ENCODE measurements at places on chromosomes 5 and 9.

GRCh38 chr5:137310051-137310730 lies 188.9 kb downstream of the SPOCK1 start:
- no peak for DNase-seq

DNA sequence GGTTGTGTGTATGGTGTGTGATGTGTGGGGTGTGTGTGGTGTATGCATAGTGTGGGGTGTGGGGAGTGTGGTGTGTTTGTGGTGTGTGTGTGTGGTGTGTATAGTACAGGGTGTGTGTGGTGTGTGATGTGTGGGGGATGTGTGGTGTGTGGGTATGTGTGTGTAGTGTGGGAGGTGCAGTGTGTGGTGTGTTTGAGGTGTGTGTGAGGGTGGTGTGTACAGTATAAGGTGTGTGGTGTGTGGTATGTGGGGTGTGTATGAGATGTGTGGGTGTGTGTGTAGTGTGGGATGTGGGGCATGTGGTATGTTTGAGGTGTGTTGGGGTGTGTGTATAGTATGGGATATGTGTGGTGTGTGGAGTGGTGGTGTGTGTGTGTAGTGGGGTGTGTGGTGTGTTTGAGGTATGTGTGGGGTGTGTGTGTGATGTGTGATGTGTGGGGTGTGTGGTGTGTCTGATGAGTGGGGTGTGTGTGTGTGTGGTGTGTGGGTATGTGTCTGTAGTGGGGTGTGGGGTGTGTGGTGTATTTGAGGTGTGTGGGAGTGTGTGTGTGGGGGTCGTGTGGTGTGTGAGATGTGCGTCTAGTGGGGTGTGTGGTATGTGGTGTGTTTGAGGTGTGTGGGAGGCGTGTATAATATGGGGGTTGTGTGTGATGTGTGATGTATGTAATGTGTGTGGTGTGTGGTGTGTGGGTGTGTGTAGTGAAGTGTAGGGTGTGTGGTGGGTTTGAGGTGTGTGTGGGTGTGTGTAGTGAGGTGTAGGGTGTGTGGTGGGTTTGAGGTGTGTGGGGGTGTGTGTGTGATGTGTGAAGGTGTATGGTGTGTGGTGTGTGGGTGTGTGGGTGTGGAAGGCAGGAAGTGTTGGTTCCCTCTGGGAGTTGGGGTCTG lies 8.6 kb downstream of the ECSCR start:
- no peak for DNase-seq

GRCh38 chr9:128340691-128341434 lies 536 bp downstream of the SLC27A4 start:
- no peak for DNase-seq

- DNase-seq: no peak
Measured at GRCh38 chr5:138793575-138793974, 40.4 kb downstream of the CTNNA1 start.

DNA sequence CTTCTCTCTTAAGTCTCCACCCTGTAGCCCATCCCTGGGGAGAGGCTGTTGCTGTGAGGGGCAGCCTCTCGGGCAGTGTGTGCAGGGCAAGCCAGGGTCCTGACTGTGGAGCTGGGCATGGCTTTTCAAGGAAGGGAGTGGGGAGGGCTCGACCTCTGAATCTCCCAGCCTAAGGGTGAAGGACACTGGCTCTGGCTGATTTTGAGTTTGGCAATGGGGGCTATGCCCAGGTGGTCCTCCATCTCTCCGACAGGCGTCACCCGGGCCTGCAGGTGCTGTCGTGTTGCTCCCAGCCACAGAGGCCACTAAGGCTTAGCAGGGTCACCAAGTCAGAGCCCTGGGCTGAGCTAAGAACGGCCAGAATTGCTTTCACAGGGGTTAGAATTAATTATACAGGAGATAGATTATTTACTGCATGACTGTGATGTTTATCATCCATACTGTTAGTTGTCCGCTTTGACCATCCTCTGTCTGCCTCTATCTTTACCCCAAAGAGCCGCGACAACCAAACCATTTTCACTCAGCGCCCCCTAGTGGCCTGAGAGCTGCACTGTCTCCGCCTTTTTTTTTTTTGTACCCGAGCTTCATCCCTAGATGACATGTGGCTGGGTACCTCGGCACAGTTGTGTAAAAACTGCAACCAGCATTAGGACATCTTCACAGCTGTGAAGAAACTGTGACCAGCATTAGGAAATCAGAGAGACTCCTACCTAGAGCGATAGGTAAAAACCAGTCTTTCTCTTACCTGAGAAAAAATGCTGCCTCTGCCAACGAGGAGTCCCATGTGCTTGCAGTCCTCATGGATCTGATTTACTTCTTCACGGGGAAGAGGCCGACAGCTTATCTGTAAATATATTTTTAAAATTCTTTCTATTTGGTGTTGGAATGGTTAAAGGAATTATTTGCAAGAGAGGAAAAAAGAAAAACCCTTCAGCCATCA lies 44.5 kb downstream of the AGXT2 start:
- peak; percentile 31 for DNase-seq

DNA sequence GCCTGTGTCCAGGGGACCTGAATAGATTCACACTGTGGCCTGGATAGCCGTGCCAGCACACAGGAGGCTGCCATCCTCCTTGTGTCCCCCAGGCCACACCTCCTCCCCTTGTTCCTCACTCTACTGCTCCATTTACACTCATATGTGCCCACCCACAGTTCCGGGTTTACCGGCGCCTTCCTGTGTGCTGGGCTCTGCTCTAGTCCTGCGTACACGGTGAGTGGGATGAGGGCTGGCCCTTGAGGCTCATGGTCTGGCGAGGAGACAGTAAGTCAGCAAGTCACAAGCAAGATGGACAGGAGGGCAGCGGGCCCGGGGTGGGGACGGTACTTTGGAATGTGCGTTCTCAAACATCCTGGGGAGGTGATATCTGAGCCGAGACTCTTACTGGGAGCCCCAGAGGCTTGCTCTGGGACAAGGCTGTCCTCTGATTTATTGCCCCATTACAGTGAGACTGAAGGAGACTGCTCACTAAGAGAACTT lies 32.4 kb upstream of the NXNL2 start:
- no peak for DNase-seq

- no peak for DNase-seq
Measured at GRCh38 chr9:127566351-127567001, 45.6 kb upstream of the STXBP1 start.

DNA sequence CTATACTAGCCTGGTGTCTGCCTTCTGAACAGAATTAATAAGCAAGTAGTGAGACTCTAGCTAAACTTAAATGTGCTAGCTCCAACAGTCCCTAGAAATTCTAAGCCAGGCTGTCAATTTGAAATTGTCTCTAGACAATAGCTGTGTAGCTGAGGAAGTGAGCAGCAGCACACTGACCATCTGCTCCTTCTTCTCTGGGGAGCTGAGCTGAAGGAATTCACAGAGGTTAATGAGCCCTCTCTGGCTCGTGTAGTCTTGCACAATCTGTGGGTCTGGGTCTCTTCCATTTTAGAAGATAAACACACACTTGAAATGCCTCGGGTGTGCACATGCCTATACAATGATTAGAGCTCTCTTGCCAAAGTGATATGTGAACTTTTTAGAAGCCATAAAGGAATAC lies 63.5 kb upstream of the BARX1 start:
- no peak for DNase-seq

DNA sequence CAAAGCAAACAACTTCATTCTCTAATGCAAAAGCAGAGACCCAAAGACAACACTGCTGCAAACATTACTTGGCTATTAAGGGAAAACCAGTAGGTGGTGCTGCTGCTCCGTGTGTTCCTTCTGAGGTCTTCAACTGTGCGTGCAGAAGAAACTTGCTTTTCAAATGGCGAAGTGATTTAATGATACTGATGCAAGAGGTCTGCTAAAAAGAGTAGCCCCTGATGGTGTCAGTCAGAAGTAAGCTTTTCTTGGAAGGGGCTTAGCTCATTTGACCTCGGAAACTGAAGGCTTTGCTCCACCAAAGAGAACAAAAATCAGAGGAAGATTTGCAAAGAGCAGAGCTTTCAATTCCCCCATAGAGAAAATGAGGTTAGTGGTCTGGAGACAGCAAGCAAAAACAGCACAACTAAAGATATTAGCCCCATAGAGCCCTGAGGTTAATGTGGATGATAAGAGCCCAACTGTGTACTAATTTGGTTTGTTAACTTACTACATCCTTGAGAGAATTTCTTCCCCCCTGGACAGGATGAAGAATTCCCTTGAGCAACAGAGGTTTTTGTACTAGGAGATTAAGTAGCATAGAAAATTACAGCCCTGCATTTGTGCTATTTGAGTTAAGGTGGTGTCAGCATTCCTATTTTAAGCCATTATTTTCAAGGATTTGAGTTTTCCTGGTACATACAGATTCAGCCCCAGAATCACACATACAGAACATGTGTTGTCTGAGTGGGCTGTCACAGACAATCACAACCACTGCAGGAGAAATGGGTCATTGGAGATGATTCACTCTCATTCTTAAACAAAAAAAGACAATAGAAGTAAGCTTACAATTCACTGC lies 153.2 kb upstream of the C9orf72 start:
- DNase-seq: peak; percentile 66

DNA sequence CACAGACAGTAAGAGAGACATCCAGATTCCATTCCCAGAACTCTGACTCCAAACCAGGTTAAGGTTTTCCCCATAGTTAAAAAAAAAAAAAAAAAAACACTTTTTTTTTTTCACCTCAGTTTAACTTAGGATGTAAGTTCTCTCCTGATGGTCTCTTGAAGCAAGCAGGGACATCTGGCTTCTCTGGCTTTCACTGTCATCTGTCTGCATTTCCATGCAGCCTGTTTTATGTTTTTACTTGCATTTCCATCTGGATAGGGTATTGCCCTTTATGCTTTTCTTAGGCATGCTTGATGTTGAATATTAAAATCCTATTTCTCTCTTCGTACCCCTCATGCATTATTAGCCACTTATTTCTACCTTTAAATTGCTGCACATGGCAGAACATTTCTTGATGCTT lies 135.3 kb upstream of the WWC1 start:
- DNase-seq: no peak

GRCh38 chr5:148973455-148973854 lies 89.4 kb downstream of the SH3TC2 start:
- no peak for DNase-seq

GRCh38 chr5:72615061-72615460 lies 107.9 kb upstream of the ZNF366 start:
- DNase-seq: no peak

GRCh38 chr9:76789840-76790239 lies 25.6 kb downstream of the PCA3 start:
- peak; percentile 82 for DNase-seq

- peak; percentile 21 for DNase-seq
Measured at GRCh38 chr9:136268318-136268717, 22.7 kb upstream of the QSOX2 start.

- no peak for DNase-seq
Measured at GRCh38 chr5:53397141-53397757, 83.2 kb upstream of the FST start.

DNA sequence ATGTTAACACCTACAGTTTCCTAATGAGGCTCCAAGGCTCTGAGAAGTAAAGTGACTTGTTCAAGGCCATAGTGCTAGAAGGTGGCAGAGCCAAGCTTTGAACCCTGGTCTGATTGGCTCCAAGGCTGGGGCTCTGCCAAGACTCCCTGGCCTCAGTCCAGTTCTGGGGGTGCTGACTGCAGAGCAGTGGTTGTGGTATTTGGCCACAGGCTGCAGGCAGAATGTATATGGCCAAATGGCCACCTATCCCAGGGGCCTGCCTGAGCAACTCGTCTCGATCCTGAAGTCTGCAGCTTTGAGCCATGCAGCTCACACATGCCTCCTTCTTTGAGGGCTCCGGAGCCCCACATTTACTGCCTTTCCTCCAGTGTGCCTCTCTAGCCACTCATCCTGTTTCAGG lies 9.7 kb upstream of the NEK6 start:
- no peak for DNase-seq

DNA sequence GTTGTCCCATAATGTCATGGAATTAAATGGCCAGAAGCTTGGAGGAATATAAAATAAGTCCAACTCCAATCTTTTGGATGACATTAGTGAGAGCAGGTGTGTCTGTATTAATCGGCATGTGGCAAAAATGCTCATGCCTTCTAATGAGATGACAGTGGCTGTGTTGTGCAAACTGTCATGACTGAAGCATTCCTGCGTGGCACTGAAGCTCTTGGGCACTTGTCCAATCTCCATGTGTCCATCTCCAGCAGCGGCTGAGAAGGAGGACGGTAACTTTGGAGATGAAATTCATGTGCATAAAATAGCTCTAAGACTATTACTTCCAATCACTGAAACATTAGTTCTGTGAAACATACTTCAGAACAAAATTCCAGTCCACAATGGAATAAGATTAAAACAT lies 697.5 kb upstream of the GRAMD2B start:
- DNase-seq: no peak

- DNase-seq: peak; percentile 1
Measured at GRCh38 chr5:6708814-6709213, 4.4 kb upstream of the TENT4A start.

GRCh38 chr9:97382099-97382718 lies 29.7 kb upstream of the TDRD7 start:
- DNase-seq: peak; percentile 91

DNA sequence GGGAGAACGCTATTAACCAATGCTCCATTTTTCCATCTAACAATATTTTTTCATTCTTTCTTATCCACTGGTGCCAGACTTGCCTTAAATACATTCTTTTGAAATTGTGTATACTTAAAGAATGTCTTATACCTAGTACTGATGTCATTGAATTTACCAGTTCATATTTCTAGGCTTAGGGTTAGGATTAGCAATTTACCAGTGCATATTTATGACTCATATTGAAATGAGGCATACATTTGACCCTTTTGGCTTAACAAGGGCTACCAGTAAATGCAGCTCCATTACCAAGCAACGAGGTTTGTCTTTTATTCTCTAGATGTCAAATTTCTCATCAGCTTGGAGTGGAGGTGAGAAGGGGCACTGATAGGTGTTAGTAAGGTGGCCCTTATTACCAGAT lies 89.5 kb downstream of the CDH9 start:
- no peak for DNase-seq

DNA sequence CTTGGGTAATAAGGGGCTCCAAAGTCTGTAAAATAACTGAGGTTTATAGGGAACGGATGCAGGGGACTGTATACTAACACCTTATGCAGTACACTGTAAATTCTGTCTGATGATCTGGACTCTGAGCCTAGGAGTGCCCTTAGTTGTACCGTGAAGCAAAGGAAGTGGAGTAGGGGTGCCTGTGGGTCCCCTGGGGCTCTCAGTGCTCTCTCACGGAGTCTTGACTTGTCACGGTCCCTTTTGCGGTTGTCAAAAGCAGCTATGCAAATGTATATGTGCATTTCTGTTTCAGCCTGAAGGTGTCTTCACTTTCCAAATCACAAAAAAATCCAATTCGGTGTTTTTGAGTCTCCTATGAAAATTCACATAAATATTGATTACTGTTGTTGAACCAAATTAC lies 17.8 kb downstream of the DMRT1 start:
- no peak for DNase-seq

- no peak for DNase-seq
Measured at GRCh38 chr5:58366461-58366860, 93.4 kb downstream of the PLK2 start.

DNA sequence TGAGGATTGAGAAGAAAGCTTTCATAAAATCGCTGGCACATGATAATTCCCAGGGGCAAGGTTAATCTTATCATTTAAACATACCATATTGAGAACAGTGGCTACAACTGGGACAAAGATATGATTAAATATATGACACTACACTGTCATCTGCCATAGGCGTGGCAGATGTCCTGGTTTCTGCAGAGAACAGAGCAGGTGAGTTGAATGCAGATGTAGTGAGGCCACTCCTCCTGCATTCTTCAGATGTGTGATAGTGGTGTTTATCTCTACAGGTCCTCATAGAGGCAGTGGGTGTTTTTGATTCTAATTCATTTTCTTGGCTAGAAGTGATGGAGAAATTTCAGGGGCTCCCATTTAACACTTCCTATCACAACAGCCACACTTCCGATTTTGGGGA lies 237.0 kb upstream of the CDH9 start:
- no peak for DNase-seq

Data from large intestine (tissue), 12 donors.